ENCODE measurements at places on chromosomes 12 and 14.
A peak's percentile ranks its signal among the peaks of the same experiment; 100 is the strongest.

GRCh38 chr12:83365317-83365716, 678.6 kb downstream of the TMTC2 start:
- DNase-seq = no peak

DNA sequence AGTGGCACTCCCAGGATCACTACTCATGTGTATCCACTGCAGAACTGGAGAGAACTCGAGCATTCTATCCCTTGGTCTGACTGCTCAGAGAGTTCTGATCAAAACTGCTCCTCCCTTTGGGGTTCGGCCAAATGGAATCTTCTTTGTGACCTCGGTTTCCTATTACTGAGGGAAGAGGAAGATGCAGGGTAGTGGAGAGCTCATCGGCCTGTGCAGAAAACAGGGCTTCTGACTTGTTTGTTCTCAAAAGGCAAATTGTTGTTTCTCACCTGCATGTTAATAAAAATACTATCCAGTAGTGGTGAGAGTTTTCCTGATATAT, 17.1 kb upstream of the AKAP6 start:
- DNase-seq = no peak

DNA sequence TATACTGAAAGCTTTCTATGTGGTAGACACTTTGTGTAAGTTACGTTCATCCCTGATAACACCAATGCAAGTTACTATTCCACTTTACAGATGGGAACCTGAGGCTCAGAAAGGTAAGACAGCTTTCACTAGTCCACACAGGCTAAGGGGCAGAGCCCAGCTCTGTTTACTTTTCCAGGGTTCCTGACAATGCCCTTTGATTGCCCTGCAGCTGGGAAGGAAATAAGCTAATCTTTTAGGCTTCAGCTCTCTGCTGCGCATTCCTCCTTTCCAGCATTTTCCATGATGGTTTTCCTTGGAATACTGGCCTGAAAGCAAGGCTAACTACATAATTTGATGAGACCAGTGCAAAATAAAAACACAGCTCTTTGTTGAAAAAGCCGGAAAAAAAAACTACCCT, 185.7 kb upstream of the BTG1 start:
- DNase-seq = peak; percentile 72

DNA sequence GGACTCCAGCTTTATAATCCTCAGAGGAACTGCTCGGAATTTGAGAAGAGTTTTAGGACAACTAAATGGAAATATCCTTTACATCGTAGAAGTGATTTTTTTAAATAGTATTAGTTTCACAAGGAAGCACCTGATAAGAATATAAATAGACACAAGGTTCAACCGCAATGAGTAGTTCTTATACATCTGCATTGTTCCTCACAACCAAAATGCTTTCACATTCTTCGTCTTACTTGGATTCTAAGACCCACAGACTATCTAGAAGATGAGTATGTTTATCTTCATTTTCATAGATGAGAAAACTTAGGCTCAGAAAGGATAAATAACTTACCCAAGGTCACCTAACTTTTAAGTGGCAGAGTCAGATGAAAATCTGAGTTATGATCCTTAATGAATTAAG, 469.0 kb downstream of the GALC start:
- DNase-seq = no peak

DNA sequence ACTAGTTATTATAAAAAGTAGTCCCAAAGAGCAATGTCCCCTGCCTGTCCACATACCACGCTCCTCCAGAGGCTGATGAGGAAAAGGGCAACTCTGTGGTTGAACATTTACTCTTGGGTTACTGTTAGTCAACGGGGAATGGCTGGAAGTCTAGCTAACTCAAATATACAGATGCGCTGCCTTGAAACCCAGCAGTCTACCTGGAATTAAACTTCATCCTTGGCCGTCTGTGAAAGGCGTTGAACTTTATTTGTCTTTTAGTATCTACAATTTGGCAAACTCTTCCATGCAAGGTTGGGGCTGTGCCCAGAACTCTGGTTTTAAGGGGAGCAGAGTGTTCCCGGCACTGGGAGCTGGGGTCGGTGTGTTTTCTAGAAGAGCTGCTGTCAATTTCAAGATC, 3.9 kb upstream of the MEG3 start:
- no peak for DNase-seq

DNA sequence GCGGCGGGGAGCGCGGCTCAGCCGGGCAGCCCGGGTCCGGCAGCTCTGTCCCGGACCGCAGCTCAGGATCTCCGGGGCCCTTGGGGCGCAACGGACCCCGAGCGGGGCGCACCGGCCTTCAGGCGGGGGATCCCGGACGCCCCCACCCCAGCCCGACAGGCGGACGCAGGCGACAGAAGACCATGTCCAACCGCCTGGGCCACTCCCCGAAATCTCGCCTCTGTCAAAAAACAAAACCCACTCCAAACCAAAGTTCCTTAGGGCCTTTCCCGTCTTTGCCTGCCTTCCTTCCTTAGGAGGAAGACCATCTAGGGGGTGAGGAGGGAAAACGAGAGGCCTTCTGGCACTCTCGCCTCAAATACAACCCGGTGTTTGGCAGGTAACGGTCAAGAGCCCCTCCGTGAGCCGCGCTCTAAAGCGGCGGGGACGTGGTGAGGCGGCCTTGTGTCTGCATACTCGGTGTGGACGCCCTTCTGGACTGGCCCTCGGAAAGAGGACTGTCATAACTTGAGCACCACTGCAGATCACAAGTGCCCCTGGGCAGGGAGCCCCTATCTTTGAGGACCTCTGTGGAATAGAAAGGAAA, 604 bp downstream of the HCFC2 start:
- peak; percentile 36 for DNase-seq

DNA sequence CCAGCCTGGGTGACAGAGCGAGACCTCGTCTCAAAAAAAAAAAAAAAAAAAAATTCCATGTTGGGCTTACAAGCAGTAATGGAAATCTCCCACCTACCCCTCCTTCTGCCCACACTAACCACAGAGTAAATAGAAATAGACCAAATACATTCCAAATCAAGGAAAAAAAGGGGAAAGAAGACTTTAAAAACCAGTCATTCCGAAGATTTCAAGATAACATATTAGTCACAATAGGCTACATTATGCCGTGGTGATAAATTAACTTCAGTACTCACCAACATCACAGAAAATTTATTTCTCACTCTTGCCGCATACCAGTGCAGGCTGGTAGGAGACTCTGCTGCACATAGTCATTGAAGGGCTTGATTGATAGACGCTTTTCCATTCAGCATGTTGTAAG, 15.5 kb upstream of the ETV6 start:
- DNase-seq = no peak

DNA sequence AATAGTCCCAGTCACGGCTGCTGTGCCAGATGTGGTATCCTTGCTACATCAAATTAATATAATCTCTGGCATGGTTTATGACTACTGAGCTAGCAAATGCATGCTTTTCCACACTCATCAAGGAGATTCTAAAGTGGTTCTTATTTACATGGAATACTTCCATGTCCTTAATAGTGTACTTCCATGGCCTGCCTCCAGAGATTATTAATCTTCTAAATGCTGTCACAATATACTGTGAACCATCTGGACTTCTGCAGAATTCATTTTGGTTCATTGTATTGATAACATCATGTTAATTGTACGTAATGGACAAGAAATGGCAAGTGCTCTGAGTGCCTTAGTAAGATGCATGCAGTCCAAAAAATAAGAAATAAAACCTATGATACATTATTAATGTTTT, 230.8 kb downstream of the NUAK1 start:
- DNase-seq = no peak

- no peak for DNase-seq
Measured at GRCh38 chr14:57051633-57052032, 217.1 kb downstream of the EXOC5 start.

- DNase-seq = no peak
Measured at GRCh38 chr14:59018978-59019377, 169.5 kb upstream of the DAAM1 start.
